ENCODE measurements at places on chromosomes 7 and 10. TPM values are rescaled to one million over a fixed set of nuclear protein-coding genes. Genes with fewer than 3 reads are reported as not detected.

The LAMB1 gene
- total RNA-seq = 57.6 TPM

DNA sequence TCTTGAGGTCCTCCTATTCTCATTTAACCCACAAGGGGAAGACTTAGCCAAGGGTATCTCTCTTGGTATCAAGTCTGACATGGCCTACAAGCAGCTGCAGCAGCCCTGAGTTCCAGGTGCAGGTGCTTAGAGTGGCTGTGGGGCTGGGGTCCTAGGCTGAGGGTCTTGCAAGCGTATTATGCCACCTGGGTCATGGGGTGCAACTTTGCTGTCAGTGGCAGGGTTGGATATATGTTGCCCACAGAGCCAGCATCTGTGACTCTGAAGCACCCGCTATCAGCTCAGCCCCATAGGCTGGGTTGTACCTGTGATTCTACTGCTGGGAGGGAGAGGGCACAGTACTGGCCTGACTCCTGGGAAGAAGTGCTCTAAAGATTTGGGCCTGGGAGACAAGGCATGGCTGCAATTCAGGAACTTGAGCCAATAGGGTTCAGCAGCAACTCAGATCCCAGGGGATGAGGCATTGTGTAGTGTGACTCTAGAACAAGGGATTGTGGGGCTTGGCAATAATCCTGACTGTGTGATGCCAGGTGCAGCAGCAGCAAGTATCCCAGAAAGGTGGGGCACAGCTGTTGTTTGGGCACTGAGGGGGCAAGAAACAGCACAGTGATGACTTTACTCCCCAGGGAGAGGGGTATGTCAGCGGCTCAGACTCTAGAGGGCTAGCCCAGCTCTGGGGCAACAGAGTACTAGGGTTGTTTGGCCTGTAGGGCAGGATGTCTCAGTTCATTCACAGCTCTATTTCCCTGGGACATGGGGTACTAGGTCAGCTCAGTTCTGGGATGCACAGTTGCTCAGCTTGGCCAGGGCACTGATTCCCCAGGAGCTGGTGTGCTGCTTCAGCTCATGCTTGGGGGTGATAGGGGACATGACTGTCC is 41.4 kb downstream of the NEURL1 start:
- no peaks in the 10 kb centered on the region for H3K36me3 ChIP-seq
- no peak overlapping the region for H3K4me3 ChIP-seq
- DNase-seq = no peak
- no peaks in the 10 kb centered on the region for H3K27me3 ChIP-seq
- no peak overlapping the region for H3K27ac ChIP-seq

DNA sequence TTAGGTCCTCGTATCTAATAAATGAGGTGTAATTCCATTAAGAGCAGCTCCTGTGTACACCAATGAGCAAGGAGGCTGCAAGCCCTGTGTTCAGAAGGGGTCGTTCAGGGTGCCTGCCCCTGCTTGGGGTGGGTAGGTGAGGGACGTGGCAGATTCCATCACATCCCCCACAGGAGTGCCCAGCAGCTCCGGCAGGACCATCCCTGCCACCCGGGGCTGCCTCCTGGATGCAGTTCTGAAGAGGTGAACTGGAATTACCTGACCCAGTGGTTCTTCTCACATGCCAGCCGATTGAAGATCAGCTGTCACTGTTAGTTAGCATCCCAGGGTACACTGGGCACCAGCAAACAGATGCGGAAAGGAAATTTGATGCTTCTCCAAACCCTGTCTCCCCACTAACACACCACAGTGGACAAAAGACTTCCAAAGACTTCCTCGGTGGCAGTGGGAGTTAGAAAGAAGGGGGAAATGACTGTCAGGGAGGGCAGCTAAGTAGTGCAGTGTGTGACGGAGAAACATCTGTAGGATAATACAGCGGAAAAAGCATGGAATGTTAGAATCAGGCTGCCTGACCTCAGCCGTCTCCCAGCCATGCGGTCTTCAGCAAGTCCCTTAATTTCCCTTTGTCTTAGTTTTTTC is 313.6 kb upstream of the ZMIZ1 start:
- H3K27me3 ChIP-seq = no peaks in the 10 kb centered on the region
- DNase-seq = no peak
- no peak overlapping the region for H3K27ac ChIP-seq
- H3K4me1 ChIP-seq = no peaks in the 10 kb centered on the region
- H3K36me3 ChIP-seq = no peaks in the 10 kb centered on the region
- no peak overlapping the region for H3K4me3 ChIP-seq

DNA sequence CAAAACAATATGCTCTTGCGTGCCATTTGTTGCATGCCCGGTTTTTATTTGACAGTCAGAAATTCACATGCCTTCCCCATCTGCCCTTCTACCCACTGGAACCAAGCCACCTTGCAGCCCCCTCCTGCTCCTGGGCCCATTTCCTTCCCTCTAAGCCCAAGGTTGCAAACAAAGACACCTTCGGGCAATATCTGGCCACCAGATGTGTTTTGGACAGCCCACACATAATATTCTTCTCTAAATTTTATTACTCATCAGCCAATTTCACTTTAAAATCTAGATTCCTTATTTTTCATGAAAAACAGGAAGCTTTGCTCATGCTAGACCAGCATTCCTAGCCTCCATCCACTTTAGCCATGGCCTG is 18.2 kb upstream of the C10orf105 start:
- H3K36me3 ChIP-seq = no peaks in the 10 kb centered on the region
- H3K27me3 ChIP-seq = no peaks in the 10 kb centered on the region
- H3K4me3 ChIP-seq = no peak overlapping the region
- H3K4me1 ChIP-seq = no peaks in the 10 kb centered on the region
- H3K27ac ChIP-seq = no peak overlapping the region
- DNase-seq = no peak

The CHRM2 gene
- 0.35 TPM for total RNA-seq

- H3K36me3 ChIP-seq = no peaks in the 10 kb centered on the region
- H3K4me1 ChIP-seq = no peaks in the 10 kb centered on the region
- H3K27ac ChIP-seq = no peak overlapping the region
- no peaks in the 10 kb centered on the region for H3K27me3 ChIP-seq
Measured at GRCh38 chr7:108051454-108051853, 48.5 kb upstream of the LAMB1 start.

DNA sequence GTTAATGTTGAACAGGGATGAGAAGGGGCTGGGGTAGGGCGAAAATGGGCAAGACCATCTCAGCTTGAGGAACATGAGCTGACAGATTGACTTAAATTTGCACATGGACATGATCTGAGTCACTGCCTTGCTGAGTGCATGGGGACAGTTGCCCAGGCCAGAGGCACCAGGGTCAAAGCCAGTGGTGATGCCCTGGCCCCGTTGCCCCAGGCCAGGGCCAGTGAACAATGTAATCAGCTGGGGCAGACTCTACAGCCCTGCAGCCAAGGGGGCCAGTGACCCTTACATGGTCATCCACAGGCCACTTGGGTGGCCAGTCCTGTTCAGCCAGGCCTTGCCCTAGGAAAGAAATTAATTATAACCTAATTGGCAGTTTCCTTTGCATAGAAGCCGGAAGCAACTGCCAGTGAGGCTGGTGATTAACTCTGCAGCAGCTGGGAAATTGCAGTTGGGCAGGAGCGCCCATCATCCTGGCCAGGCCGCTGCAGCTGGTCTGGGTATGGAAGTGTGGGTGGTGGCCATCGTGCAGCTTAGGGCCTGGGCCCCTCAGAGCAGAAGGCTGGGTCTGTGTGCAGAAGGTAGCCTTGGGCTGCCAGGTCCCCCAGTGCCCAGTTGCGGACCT is 9.6 kb downstream of the RET start:
- no peak overlapping the region for H3K27ac ChIP-seq
- no peaks in the 10 kb centered on the region for H3K36me3 ChIP-seq
- H3K4me3 ChIP-seq = no peak overlapping the region
- DNase-seq = no peak

- peaks cover 2% of the 10 kb centered on the region for H3K36me3 ChIP-seq
- peaks cover 18% of the 10 kb centered on the region for H3K4me1 ChIP-seq
- DNase-seq = no peak
Measured at GRCh38 chr10:73773152-73773879, 8.5 kb upstream of the CHCHD1 start.

DNA sequence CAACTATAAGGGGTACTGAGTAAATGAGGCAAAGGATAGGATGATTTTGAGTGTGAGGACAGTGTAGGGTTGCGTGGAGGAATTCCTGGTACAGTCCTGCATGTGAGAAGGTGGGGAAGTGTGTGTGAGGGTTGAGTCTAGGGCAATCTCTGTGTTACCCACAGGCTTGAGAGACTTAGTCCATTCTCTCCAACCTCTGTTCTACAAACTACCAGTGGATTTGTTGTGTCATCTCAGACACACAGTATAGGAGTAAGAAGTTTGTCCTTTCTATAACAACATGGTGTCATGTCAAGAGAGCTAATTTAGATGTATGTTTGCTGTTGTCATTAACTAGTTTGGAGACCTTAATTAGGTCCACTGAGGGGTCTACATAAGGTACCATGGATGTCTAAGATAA is 12.5 kb downstream of the PURB start:
- no peak overlapping the region for H3K27ac ChIP-seq
- no peaks in the 10 kb centered on the region for H3K36me3 ChIP-seq
- H3K4me3 ChIP-seq = no peak overlapping the region
- no peaks in the 10 kb centered on the region for H3K27me3 ChIP-seq

The CALCR gene
- 1.4 TPM for total RNA-seq

The CLRN3 gene
- not detected for total RNA-seq

DNA sequence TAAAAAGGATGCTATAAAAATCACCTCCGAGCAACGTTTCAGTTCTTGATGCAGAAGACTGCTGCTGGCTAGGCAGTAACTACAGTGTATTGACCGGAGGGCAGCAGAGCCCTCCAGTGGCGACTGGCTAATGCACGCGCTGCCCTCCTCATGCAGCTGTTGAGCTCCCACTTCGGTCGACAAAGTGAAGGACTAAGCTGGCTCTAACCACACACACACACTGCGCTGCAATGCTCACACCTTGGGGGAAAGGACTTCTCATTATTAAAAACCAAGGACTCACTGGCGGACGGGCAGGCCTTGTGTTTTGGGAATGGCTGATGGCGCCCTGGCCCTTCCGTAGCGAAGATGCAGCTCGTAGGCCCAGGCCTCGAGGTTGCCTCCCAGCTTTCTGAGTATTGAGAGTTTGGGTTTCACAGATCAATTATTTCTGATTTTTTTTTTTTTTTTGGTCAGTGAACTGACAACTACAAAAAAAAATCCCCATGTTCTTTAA is 120.9 kb upstream of the DIP2C start:
- DNase-seq = peak; percentile 70
- H3K36me3 ChIP-seq = peaks cover 44% of the 10 kb centered on the region
- H3K27ac ChIP-seq = 0 out of 2 replicates have a peak overlapping the region, but pooled peaks have one; percentile 27

The ELN gene
- total RNA-seq = 4.0 TPM

- peak overlapping the region; percentile 20 for H3K4me3 ChIP-seq
- no peak for DNase-seq
- H3K27me3 ChIP-seq = no peaks in the 10 kb centered on the region
- no peak overlapping the region for H3K27ac ChIP-seq
- H3K4me1 ChIP-seq = peaks cover 52% of the 10 kb centered on the region
- no peaks in the 10 kb centered on the region for H3K36me3 ChIP-seq
Measured at GRCh38 chr10:93751124-93751523, 6.6 kb upstream of the LGI1 start.

GRCh38 chr10:7250236-7250635 is 160.6 kb downstream of the SFMBT2 start:
- H3K4me1 ChIP-seq = no peaks in the 10 kb centered on the region
- no peak overlapping the region for H3K27ac ChIP-seq

The MSS51 gene
- 5.1 TPM for total RNA-seq

GRCh38 chr7:28732071-28732869 is 225.9 kb downstream of the TRIL start:
- H3K27me3 ChIP-seq = no peaks in the 10 kb centered on the region
- H3K27ac ChIP-seq = no peak overlapping the region
- no peaks in the 10 kb centered on the region for H3K36me3 ChIP-seq
- peak; percentile 51 for DNase-seq

The GIMAP5 gene
- total RNA-seq = not detected

The CRHR2 gene
- 0.23 TPM for total RNA-seq

DNA sequence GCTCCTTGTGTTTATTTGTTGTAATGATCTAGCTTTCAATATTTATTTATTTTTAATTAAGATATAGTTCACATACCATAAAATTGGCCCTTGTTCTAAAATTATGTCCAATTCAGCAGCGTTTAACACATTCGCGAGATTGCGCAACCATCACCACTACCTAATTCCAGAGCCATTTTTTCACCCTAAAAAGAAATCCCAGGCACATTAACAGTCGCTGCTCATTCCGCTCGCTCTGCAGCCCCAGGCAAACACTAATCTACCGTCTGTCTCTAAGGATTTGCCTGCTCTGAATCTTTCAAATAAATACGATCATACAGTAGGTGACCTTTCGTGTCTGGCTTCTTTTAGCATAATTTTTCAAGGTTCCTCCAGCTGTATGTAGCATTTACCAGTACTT is 616.7 kb downstream of the CALN1 start:
- H3K4me1 ChIP-seq = no peaks in the 10 kb centered on the region
- H3K27ac ChIP-seq = no peak overlapping the region
- no peaks in the 10 kb centered on the region for H3K27me3 ChIP-seq
- no peak overlapping the region for H3K4me3 ChIP-seq
- DNase-seq = no peak
- H3K36me3 ChIP-seq = no peaks in the 10 kb centered on the region

- H3K4me1 ChIP-seq = no peaks in the 10 kb centered on the region
- no peak overlapping the region for H3K27ac ChIP-seq
- H3K4me3 ChIP-seq = no peak overlapping the region
- no peaks in the 10 kb centered on the region for H3K36me3 ChIP-seq
Measured at GRCh38 chr10:30068492-30069223, 9.3 kb upstream of the JCAD start.

The DDC gene
- total RNA-seq = not detected

GRCh38 chr10:70740406-70741288 is 44.5 kb downstream of the TBATA start:
- no peak overlapping the region for H3K4me3 ChIP-seq
- no peaks in the 10 kb centered on the region for H3K27me3 ChIP-seq
- no peak overlapping the region for H3K27ac ChIP-seq

The MKLN1 gene
- total RNA-seq = 31.5 TPM

DNA sequence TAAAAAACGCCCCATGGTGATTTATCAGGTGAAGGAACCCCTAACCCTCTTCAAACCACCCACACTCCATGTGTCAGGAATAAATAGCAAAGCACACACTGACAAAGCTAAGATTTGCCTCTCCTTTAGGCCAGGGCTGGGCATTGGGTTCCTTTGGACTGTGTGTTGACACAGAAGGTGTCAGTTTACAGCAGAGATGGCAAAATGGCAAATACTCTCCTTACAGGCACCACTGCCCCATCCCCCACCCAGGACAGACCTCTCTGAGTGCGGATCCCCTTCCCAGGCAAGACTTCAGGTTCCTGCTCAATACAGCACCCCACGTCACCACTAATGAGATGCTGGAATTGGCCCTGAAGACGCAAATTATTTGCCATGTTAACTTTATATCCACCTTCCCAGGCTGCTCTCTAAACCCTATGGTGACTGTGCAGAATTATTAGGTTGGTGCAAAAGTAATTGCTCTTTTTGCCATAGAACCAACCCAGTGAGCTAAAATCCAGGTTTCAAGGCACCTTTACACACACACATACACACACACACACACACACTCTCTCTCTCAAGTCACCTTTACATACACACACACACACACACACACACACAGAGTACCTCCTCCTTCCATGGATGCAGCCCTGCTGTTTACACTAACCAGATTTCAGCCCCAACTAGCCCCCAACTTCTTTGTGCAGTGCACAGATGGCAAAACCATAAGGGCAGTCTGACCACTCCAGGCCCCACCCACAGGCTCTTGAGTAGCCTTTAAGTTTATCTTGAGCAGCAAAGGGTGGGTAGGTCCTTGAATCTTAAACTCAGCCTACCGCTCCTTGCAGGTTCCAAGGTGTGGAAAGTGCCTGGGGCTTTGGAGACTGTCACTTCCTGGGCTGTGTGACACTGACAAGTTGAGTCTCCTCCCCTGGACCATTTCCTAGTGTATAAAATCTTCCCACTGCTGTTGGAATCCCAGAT is 4.0 kb upstream of the ZCCHC24 start:
- H3K36me3 ChIP-seq = no peaks in the 10 kb centered on the region
- no peak overlapping the region for H3K27ac ChIP-seq
- peaks cover 12% of the 10 kb centered on the region for H3K4me1 ChIP-seq
- peaks cover 21% of the 10 kb centered on the region for H3K27me3 ChIP-seq
- peak; percentile 44 for DNase-seq
